Colonic mucosa (tissue), 4 donors: ENCODE measurements at places on chromosomes 16 and 17.

- peak; percentile 64 for DNase-seq
Measured at GRCh38 chr17:7478276-7479212, 887 bp downstream of the ZBTB4 start.

GRCh38 chr17:80574496-80574895 is 29.9 kb downstream of the RPTOR start:
- no peak for DNase-seq

GRCh38 chr17:40485851-40486521 is 15.4 kb downstream of the TNS4 start:
- no peak for DNase-seq

DNA sequence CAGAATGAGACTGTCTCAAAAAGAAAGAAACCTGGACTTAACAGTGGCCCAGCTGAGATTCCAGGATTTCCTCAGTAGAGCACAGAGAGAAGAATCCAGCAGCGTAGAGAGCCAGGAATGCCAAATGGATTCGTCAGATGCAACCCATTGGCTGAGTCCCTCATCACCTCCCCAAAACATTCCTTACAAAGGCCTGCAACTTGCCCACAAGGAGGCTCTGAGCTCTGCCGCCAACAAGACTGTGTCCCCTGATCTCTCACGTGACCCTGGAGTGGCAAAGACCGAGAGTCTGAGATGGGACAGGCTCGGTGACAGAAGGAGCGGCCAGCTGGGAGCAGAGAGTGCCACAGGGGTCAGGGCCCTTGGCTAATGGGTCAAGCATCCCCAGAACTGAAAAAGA is 6.9 kb upstream of the CHMP6 start:
- DNase-seq: no peak

- DNase-seq: no peak
Measured at GRCh38 chr17:7423679-7424078, 1.7 kb upstream of the SPEM2 start.

GRCh38 chr16:86812363-86812970 is 234.1 kb downstream of the FOXL1 start:
- DNase-seq: no peak

DNA sequence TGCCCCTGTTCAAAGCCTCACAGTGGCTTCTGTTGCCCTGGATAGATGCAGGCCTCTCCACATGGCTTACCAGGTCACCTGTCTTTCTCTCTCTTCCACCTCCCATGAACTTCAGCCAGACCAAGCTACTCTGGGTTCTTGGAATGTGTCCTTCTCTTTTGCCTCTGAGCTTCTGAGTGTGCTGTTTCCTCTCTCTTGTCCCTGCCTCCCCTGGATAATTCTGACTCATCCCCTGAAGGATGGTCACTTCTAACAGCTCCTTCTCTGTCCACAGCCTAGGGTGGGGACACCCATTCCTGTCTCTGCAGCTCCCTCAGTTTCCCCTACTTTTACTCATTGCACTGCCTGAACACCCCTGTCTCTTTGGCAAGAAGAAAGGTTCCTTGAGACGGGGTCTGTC is 2.9 kb downstream of the GUCY2D start:
- no peak for DNase-seq

DNA sequence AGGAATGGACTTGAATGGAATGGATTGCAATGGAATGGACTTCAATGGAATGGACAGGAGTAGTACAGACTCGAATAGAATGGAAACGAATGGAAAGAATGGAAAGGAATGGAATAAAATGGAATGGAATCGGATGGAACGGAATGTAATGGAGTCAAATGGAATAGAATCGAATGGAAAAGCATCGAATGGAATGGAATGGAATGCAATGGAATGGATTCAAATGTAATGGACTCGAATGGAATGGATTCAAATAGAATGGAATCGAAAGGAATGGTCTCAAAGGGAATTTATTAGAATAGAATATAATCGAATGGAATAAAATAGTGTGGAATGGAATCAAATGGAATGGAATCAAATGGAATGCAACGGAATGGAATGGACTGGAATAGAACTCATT is 484.9 kb upstream of the WSB1 start:
- no peak for DNase-seq

DNA sequence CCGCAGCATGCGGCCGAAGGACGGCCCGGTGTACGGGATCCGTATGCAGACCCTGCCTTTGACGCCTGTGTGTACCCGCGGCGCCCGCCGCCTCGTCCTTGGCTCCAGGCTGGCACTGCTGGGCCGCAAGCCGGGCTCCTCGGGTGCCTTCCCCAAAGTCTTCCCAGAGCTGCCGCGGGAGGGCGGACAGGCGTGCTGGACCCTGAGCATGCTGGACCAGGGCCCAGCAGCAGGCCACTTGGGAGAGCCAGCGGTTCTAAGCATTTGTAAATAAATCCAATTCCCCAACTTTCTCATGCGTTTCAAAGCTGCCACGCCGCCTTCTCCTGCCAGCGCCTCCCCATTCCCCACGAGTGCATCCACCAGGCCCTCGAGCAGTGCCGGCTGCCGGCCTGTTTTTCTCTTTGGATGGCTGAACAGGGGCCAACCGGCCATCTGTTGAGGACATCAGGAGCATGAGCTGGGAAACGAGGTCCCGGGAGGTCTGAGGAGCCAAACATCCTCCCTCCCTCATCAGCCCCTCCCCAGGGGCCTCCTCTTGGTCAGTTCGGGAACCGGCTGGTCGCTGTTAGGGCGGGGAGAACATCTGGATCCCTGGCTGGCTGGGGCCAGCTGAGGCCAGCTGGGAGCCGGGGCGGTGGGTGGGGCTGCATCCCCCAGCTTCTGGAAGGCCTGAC is 20.5 kb upstream of the PABPN1L start:
- peak; percentile 60 for DNase-seq

DNA sequence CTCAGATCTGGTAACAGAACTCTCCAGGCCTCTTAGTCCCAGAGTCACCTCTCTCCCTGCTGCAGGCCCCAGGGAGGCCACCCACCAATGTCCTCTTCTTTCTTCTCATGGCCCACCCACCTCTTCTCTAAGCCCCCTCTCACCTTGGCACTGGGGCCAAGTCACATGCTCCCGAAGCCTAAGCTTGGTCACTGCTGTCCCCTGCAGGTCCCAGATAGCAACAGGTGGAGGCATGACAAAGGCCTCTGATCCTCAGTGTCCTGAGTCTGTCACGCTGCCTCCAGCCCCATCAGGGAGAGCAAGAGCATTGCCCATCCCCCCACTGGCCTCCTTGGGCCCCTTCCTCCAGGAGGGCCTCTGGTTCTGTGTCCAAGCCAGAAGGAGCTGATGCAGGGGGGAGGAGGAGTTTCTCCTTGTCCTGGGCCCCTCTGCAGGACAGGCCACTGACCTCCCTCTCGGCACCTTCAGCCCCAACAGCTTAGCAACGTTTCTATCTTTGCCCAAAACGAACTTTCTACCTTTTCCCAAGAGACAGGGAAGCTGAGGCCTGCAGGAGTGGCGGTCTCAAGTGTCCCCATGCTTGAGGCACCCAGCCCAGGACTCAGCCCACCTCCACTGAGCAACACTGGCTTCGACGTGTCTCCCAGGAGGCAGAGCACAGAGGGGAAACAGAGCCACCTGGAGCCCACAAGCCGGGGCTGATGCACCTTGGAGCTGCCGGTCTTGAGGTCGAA is 8.6 kb downstream of the P2RX1 start:
- DNase-seq: no peak

- DNase-seq: no peak
Measured at GRCh38 chr16:22887445-22887844, 73.5 kb downstream of the HS3ST2 start.

DNA sequence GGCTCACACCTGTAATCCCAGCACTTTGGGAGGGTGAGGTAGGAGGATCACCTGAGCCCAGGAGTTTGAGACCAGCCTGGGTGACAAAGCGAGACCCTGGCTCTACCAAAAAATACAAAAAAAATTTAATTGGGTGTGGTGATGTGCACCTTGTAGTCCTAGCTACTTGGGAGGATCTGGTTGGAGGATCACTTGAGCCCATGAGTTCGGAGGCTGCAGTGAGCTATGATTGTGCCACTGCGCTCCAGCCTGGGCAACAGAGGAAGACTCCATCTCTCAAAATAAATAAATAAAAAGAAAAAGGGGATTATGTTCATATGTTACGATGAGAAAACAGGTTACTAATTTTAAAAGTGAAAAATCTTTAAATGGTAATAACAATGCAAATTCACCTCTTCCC is 996 bp downstream of the MLKL start:
- no peak for DNase-seq

DNA sequence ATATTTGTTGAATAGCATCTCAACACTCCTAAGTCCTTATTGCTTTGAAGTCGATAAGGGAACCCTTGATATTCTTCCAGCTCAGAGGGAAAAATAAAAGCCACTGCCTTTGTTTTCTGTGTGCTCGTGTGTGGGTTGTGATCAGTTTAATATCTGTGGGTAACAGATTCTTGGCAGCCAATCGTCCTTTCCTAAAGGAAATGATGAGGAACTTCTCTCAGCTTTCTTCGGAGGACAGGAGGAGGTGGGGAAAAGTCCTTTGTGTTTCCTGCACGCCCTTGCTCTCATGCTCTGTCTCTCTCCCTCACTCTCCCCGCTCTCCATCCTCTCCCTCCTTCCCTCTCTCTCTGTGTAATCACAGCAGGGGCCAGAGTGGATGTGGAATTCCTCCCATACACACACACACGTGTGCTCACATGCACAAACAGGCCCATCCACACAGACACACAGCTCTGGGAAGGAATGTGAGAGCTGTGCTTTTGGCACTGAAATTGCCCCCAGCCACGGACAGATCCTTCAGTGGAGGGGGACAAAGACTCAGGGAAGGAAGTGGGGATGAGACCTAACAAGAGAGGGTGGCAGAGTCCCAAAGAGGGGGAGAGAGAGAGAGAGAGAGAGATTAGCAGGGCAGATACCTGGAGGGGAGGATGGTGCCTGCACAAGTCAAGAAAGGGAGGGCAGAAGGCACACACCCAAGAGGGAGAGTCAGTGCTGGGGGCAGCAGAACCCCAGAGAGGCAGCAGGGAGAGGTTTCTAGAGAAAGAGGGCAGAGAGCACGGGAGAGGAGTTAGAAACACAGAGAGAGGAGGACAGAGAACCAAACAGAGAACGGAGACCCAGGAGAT is 83.5 kb upstream of the PLCG2 start:
- DNase-seq: no peak

DNA sequence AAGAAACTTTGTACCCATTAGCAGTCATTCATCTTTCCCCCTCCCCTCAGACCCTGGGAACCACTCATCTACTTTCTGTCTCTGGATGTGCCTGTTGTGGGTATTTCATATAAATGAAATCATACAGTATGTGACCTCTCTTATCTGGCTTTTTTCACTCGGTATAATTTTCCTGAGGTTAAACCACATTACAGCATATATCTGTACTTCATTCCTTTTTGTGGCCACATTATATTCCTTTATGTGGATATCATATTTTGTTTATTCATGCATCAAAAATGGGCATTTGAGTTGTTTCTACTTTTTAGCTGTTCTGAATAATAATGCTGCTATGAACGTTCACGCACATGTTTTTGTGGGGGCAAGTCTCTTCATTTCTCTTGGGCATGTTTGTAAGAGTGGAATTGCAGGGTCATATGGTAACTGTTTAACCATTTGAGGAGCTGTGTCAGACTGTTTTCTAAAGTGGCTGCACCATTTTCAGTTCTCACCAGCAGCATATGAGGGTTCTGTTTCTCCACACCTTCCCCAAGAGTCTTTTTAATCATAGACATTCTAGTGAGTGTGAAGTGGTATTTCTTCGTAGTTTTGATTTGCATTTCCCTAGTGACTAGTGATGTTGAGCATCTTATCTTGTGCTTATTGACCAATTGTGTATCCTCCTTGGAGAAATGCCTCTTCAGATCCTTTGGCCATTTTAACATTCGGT is 3.8 kb downstream of the SNX29 start:
- DNase-seq: no peak
